ENCODE measurements at places on chromosomes 6 and 20.

- no peak for DNase-seq
Observed at GRCh38 chr20:38680500-38681306, 43.6 kb upstream of the SLC32A1 start.

DNA sequence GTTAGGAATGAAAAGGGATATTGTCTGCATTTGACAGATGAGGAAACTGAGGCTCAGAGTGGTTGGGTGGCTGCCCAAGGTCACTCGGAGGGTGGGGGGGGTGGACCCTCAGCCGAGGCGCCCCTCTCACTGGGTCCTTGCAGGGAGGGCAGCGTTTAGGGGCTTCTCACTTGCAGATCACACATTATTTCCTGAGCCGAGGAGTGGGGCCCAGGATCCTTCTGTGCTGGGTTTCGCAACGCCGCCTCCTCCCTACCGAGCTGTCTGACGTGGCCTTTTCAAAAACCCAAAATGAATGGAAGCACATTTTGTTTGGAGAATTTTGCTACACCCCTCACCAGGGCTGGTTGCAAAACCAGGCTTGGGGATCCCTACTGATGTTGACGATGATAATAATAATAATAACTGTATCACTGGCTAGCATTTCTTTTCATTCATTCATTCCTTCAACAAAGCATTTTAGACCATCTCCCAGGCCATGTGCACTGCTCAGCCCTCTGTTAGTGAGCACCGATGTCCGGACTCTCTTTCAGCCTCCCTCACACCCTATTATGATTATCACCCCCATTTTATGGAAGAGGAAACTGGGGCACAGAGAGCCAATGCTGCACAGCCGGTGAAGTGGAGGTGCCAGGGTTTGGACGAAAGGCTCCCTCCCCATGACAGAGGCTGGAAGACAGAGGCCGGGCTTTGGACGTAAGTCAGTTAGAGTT is 5.2 kb downstream of the DLGAP4 start:
- no peak for DNase-seq

DNA sequence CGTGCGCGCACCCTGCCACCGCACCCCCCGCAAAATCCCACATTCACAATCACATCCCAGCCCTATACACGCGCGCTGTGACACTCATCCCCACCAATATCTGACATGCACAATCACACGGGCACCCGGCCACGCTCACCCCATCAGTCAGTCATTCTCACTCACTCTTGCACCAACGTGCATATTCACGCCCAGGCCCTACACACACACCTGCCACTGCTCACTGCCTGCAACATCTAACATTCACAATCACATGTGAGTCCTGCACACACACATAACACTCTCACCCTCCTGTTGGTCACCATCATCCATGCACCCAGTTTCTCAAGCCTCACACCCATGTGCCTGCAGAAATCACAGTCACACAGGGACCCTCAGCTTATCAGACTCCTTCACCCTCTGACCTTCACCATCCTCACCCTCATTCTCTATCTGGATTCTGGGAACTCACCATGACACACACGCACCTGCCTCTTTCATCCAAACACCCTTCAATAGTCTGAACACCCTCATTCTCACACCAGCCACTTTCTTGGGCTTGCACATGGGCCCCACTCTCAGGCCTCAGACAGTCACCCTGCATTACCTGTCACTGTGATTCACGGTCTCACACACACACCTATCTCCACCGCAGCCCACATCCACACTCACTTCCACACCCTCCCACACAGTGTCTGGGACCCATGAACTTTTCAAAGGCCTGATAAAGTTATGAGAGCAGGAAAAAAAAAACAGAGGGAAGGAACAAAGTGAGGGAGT is 748 bp upstream of the ATP9A start:
- DNase-seq: no peak

DNA sequence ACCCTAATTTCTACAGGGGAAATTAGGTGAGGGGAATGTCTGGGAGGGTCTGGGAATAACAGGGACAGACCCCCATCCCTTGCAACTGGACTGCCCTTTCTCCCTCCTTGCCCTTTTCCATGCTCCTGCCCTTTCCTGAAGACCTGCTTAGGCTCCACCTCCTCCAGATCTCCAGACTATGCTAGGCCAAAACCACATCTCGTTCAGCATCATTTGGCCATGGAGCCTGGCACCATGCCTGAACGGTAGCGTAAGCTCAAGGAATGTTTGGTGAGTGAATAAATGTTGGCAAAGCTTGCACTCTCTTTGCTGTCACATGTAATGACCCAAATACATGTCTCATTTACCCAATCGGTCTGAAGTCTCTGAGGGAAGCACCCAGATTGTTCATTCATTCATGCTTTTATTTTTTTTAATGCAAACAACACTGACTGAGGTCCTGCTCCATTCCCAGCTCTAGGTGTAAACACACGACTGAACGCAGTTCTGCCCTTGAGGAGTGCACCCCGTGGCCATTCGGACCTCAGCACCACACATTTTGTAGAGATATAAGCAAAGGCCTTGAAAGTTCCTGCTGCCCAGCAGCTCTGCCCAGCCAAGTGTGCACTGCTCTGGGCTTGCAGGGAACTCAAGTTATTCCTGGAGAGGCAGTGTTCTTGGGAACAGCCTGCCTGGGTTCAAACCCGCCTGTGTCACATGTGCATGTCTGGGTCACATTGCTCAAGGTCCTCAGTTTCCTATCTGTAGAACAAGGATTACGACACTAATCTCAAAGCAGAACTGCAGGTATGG is 1.1 kb upstream of the GRM4 start:
- DNase-seq: no peak

GRCh38 chr20:35502352-35502751 is 27.1 kb downstream of the C20orf173 start:
- peak; percentile 39 for DNase-seq

GRCh38 chr6:11008821-11009220 is 35.3 kb downstream of the ELOVL2 start:
- DNase-seq: no peak

Data from GM12892 (cell line).